ENCODE measurements at places on chromosomes 16 and 17.

- no peak for DNase-seq
These were observed 292.9 kb upstream of the SALL1 start for GRCh38 chr16:51443934-51444333.

- no peak for DNase-seq
These were observed 94.8 kb downstream of the RMI2 start for GRCh38 chr16:11439790-11440656.

DNA sequence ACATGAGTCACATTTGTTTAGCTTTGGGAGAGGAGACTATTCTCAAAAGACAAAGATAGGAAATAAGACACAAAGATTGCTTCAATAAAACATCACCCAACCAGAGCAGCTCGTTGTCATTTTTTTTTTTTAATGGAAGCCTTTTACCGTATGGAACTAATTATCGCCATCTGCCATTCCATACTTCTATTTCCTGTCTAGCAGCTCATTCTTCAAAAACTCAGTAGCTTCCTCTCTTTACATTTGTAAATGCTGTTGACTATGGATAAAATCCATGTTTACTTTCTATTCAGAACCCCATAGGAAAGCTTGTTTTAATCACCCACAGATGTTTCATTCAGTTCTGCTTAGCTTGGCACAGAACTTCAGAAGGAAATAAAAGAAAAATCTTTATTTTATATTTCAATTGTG, 110.0 kb upstream of the PSMD7 start:
- no peak for DNase-seq

GRCh38 chr17:13513039-13513405, 88.7 kb downstream of the HS3ST3A1 start:
- DNase-seq, result no peak

- DNase-seq, result no peak
These were observed 260.2 kb downstream of the HS3ST4 start for GRCh38 chr16:25951999-25952398.
